ENCODE measurements at places on chromosomes 13 and 19.

DNA sequence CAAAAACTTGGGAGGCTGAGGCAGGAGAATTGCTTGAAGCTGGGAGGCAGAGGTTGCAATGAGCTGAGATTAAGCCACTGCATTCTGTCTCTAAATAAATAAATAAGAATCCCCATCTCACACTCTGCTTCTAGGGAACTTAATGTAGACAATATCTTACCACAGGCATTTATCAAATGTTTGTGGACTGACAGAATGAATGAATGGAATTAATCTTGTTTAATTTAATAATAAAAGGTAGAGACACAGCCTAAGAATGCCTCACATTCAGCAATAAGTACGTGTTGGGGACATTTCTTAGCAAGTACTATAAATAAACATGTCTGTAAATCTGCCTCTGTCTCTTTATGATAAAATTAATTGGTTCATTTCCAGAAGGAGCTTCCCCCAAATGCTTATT, 36.2 kb upstream of the RBM26 start:
- no peak for DNase-seq

DNA sequence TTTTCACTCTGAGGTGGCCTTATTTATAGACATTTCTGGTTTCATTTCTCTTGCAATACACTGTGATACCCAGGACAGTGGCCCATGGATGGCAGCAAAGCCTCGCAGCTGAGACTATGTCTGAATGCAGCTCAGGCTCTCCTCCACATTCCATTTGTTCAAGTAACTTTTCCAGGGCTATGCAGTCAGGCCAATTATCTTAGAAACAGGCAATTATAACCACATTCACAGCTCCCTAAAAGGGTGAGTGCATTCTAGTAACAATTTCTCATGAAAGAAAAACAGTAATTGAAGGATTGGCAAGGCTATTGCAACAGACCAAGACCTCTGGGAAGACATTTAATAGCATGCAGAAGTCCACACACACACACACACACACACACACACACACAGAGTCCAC, 264.0 kb downstream of the TBC1D4 start:
- DNase-seq, result no peak

DNA sequence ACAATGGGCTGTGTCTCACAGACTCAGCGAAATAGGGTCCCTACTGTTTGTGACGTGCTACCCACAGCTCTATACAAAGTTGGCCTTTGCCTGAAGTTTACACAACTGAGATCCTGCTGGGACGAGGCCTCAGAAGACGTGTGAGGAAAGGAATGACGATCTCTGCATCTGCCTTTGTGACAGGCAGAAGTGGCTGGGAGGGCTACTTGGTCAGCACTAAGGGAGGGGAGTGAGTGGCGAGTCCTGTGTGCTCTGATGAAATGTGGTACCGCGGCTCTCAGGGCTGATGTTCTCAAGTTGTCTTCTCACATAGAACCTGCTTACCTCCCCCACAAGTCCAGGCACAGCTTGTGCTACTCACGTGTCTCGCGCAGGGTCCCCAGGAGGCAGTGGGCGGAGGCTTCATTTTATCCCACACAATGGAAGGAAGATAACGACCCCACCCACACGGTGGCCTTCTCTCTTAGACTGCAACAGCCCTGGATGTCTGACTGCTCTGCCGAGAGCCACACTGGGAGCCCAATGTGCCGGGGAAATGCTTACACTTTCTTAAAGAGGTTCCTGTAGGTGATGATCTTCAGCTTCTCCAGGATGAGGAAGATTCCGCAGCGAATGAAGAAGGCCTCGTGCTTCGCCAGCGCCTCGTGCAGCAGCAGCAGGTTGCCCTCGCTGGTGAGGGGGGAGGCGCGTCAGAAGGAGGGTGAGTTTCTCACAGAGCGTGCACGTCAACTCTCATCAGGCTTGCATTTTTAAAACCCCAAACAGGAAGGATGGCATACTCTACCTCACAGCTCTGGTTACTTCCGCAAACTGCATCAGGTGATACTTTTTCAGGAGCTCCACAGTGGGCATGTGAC, 21.2 kb downstream of the PROZ start:
- no peak for DNase-seq

GRCh38 chr13:49292742-49293486, 45.2 kb downstream of the CDADC1 start:
- DNase-seq, result peak; percentile 38

DNA sequence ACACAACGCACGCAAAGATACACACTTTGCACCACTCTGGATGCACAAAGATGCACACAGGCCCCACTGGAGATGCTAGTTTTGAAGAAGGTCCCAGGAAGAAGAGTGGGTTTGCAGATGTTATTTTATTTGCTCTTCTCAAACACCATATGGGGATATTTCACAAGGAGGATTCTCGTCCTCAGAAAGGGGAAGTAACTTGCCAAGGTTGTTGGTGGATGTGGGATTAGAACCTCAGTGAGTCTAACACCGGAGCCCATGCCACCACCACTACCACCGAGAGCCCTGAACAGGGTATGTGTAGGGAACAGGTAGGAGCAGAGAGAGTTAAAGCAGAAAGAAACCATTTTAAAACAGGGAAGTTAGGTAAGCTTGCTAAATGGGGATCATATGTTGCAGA, 9.6 kb upstream of the CEACAM6 start:
- DNase-seq, result no peak

- no peak for DNase-seq
These were observed 618 bp downstream of the THSD8 start for GRCh38 chr19:12802267-12803106.

GRCh38 chr13:58306062-58306461, 674.5 kb downstream of the PCDH17 start:
- no peak for DNase-seq
